ENCODE measurements at places on chromosomes 3 and 15.
A peak's percentile ranks its signal among the peaks of the same experiment; 100 is the strongest.

GRCh38 chr3:179196098-179196497, 47.9 kb downstream of the PIK3CA start:
- peak; percentile 78 for DNase-seq

- DNase-seq, result no peak
Measured at GRCh38 chr3:57820479-57820878, 64.4 kb downstream of the SLMAP start.

DNA sequence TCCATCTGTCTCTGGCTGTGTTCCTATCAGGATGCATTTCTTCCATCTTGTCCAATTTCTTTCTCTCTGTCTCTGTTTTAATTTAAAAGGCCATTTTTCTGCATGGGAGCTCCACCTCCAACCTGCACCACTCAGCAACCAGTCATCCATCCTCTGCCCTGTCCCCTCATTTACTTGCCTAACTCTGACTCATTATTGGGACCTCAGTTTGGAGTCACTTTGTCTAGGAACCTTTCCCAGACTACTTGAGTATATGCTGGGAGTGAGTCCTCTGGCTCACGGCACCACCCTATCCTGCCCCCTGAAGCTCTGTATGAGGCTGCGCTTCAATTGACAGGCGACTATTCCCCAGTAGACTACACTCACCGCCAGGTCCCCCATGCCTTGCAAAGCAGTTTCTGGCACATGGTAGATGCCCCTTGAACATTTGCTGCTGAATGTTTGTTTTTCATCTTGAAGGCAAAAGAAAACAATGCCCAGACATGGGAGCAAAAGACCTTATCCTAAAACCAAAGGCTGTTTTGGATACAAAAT, 513.3 kb upstream of the CFAP20DC start:
- DNase-seq, result no peak

- no peak for DNase-seq
Measured at GRCh38 chr15:56950979-56951378, 32.5 kb downstream of the TCF12 start.

DNA sequence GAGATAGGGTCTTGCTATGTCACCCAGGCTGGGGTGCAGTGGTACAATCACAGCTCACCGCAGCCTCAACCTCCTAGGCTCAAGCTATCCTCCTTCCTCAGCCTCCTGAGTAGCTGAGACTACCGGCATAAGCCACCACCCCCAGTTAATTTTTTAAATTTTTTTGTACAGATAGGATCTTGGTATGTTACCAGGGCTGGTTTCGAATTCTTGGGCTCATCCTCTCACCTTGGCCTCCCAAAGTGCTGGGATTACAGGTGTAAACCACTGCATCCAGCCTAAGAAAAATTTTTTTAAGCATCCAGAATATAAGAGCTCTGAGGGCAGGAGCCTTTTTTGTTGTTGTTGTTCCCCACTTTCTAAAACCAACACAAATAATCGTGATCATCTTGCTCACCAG, 14.4 kb upstream of the MAP6D1 start:
- no peak for DNase-seq

DNA sequence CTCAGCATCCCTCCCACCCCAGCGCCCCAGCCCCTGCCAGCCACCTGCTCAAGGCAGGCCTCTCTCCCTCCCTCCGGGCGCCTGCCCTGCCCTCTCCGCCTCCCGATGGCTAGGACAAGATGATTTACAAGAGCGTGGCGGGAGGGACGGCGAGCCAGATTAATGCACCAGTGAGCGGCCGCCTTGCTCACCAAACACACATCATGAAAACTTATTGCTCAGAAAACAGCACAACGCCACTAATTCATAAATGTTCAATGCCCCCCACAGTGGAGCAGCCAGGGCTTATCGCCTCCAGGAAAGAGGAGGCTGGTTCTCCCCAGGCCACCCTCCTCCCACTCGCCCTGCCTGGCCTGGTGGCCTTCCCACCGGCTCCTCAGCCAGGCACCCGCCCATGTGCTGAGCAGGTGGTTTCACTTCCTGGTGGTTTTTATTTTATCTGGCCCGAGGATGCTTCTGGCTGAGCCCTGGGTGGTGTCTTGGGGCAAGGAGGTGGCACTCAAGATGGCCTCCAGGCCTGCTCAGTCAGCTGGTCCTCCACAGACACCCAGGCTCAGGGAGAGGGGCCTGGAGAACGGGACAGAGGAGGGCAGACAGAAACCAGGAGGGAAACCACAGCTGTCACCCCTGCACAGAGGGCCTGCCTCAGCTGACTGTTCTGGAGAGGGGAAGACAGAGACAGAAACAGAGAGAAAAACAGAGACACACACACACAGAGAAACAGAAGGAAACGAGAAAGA, 284.9 kb downstream of the UACA start:
- no peak for DNase-seq

DNA sequence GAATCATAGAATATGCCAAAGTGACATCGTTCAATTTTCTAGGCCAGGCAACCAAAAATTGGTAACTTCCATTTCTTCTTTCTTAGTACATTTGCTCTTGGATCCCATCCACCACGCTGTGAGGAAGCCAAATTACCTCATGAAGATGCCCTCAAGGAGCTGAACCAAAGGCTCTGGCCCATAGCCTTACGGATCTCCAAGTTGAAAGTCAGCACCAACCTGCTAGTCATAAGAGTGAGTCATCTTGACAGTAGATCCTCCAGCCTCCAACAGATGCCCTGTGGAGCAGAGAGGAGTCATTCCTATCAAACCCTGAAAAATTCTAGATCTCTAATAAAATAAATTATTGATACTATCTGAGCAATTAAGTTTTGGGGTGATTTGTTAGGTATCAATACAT, 322.5 kb upstream of the COL8A1 start:
- DNase-seq, result no peak

DNA sequence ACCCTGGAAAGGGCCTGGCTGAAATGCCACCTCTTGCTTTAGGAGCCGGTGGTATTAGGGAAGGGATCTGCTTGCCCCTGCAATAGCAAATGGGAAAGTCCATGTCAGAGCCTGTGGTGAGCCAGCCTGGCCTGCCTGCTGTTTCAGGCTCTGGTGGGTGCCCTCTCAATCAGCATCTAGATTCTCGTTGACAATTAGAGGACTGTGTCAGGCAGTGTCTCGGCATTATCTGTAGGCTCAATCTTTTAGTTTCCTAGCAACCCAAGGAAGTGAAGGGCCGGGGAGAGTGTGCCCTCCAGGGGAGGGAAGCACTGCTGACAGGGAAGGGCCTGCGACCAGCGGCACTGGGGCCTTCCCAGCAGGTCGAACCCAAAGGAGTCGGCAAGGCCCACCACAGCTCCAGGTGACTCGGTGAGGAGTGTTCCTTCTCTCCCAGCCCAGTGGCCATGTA, 42.1 kb downstream of the TLE3 start:
- no peak for DNase-seq

GRCh38 chr15:45307230-45307924, 55.3 kb downstream of the SLC28A2 start:
- DNase-seq, result peak; percentile 41

GRCh38 chr3:109057616-109058015, 60.3 kb downstream of the MORC1 start:
- DNase-seq, result no peak

DNA sequence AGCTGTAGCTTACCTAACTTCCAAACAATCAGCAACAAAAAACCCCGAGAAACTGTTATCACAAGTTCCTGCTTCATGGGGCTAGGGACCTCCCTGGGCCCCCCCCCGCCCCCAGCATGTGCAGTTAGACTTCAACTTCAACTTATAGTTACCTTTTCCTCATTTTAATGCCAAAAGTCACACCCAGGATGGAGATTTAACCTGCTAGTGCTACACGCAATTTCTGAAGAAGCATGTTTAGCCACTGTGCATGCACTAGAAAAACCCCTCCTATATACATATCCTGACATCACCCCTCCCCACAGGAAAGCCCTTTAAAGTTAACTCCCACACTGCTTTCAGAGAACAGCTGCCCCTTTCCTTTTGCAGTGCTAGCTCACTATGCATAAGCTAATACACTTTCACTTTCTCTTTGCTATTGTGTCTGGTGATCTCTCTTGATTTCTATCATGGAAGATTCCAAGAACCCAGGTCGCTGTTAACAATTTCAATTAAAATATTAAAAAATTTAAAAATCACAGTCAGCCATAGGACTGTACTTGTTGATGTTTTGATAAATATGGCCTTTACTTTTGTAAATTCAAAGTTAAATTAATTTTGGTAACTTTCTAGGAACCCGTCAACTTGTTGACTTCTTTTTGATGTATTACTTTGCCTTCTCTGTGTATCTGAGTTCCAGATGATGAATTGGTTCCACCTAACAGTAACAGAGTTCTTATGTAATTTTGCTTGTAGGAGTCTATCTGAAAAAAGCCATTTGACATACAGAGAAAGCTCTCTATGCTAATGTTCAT, 75.2 kb upstream of the ACAD9 start:
- DNase-seq, result peak; percentile 80

GRCh38 chr3:48493203-48493501, 10.8 kb downstream of the SHISA5 start:
- DNase-seq, result no peak

- no peak for DNase-seq
Measured at GRCh38 chr3:196620161-196620604, 19.3 kb upstream of the NRROS start.

GRCh38 chr3:16536996-16537395, 23.5 kb upstream of the RFTN1 start:
- DNase-seq, result no peak

- peak; percentile 94 for DNase-seq
Measured at GRCh38 chr3:32140943-32141342, 34.5 kb downstream of the GPD1L start.

DNA sequence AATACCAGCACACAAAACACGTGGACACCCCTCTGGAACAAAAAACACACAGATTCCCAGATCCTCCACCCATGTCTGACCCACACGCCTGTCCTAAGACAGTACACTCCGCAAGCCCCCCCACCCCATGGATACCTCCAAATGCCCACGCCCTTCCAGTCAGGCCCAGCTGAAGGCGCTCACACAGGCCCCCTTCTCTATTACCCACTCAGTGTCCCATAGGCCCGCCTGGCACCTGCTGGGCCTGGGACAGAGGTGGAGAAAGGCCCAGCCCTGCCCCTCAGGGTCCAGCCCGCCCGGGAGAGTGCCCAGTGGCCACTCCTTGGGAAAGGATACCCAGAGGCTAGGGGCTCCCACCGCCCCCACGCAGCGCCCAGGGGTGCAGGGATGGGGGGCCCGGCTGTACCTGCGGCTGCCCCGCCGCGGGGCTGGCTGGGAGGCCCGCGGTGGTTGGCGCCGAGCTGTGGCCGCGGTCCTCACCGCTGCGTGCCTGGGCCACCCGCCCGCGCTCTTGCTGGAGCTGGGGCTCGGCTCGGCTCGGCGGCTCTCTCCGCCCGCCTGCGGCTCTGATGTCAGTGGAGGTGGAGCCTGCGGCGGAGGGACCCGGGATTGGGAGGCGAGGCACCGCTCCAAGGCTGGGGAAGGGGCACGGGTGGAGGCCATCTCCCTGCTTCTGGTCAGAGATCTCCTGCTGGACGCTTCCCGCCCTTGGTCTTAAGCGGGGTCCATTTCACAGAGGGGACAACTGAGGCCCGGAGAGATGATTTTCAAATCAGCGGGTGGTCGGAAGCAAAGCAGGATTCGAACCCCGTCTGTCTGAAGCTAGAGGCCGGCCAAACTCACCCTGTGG, at the start of gene CAMK1:
Gene CAMK1 (minus strand): TSS at position 522 of the 850 bp plus-strand sequence. CDS start 2,198 bp downstream, outside the sequence.
- DNase-seq, result peak; percentile 75

DNA sequence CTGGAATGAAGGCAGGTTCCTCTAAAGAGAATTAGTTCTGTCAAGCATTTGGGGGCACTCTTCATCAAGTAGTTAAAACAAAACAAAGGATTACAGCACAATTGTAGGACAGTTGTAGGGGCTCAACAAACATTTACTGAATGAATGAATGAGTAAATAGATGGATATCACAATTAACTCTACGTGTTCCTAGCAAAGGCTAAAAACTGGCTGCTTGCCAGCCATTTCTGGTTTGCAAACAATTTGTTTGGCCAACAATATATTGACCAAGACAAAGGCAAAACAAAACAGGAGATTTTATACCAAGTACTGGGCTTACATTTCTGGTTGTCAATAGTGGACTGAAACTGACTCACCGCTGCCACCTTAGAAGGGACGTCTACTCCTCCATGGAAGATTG, 116.8 kb downstream of the ZNF280D start:
- no peak for DNase-seq

DNA sequence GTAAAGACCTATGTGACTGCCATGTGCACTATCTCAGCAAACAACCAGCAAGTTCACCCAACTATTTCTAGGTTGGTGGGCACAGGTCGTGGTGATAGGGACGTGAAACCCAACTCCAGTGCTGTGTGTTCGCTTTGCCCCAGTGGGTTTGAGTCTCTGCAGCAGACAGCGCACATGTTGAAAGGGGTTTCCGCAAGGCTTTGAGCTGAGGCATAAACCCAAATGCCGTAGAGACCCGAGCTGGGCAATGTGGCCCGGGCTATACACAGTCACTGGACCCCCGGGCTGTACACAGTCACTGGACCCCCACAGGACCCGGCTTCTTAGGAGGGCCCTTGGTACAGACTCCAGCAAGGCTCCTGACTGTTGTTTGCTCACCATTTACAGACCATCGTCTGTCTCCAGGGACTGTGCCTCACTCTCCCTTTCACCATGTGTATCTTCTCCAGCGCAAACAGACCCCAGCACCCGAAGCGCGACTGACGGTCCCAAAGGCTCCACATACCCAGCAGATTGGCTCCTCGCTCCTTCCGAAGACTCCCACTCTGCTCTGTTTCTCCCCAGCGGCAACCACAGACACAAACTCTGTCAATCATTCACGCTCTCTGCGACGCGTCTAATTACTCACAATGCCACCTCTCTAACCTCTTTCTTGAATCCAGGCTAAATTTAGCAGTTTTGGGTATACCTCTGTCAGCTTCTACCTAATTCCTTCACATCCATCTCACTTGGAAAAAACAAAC, 31.2 kb downstream of the PCSK6 start:
- no peak for DNase-seq

- no peak for DNase-seq
Measured at GRCh38 chr15:60212536-60212935, 185.2 kb downstream of the ANXA2 start.

GRCh38 chr3:40969341-40969740, 230.0 kb upstream of the CTNNB1 start:
- DNase-seq, result no peak

DNA sequence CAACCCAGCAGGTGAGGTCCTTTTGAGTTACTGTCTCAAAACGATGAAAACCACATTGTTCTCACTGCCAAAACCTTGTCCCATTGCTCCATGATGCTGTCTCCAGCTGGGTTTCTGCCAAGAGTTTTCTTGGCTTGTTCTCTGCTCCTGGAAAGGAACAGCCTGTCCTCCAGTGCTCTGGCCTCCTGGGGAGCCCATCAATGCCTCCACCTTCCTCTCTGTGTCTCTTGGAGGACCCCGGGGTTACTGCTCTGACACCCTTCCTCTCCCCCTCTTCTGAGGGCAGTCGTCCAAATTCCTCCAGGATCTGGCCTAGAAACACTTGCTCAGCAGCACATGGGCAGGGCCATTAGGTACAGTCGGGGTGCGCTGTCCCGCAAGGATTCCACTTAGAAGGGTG, 63.9 kb upstream of the RGMA start:
- DNase-seq, result no peak

GRCh38 chr15:88664151-88664778, 25.4 kb downstream of the ISG20 start:
- peak; percentile 34 for DNase-seq

Data from endothelial cell of umbilical vein (primary cell).